ENCODE measurements at places on chromosomes 16 and 17. TPM values are rescaled to one million over a fixed set of nuclear protein-coding genes. Genes with fewer than 3 reads are reported as not detected.

The CCL23 gene
- not detected for total RNA-seq

The CRYBA1 gene
- total RNA-seq = not detected

The METTL22 gene
- 17.0 TPM for total RNA-seq

The ETV4 gene
- 28.6 TPM for total RNA-seq

The ADAD2 gene
- total RNA-seq = not detected

The CDH3 gene
- total RNA-seq = 217 TPM

The NPIPA5 gene
- total RNA-seq = 2.2 TPM

The CLEC3A gene
- not detected for total RNA-seq

The KRT23 gene
- total RNA-seq = not detected

The BFAR gene
- total RNA-seq = 151 TPM

The G6PC1 gene
- total RNA-seq = not detected

The CD300H gene
- total RNA-seq = not detected

The NUBP2 gene
- total RNA-seq = 59.5 TPM

The GRAP gene
- not detected for total RNA-seq

The HCRT gene
- not detected for total RNA-seq

The SLC12A3 gene
- total RNA-seq = not detected

The CDH15 gene
- total RNA-seq = 0.77 TPM

The C17orf67 gene
- 0.69 TPM for total RNA-seq

The ZFHX3 gene
- 6.2 TPM for total RNA-seq

The TSPAN10 gene
- 79.1 TPM for total RNA-seq

The SYNGR3 gene
- total RNA-seq = not detected

The HSPB9 gene
- under 0.01 TPM for total RNA-seq

The PLD6 gene
- 2.1 TPM for total RNA-seq

The TP53TG3C gene
- not detected for total RNA-seq

The CBLN1 gene
- not detected for total RNA-seq

The SLC5A10 gene
- 0.67 TPM for total RNA-seq

The TMIGD1 gene
- total RNA-seq = not detected

The PKMYT1 gene
- 16.5 TPM for total RNA-seq

The KRTAP4-3 gene
- not detected for total RNA-seq

The RHOT2 gene
- 49.1 TPM for total RNA-seq

The OTOP2 gene
- total RNA-seq = not detected

The RNF151 gene
- total RNA-seq = not detected

The TBC1D28 gene
- not detected for total RNA-seq

The SPIRE2 gene
- total RNA-seq = 10.3 TPM

The IFI35 gene
- total RNA-seq = 90.1 TPM

The MT1A gene
- 2.8 TPM for total RNA-seq

The CEP295NL gene
- 3.4 TPM for total RNA-seq

The C1QTNF8 gene
- not detected for total RNA-seq

The WIPI1 gene
- 455 TPM for total RNA-seq

The EIF3C gene
- 31.7 TPM for total RNA-seq

The KCNG4 gene
- 0.15 TPM for total RNA-seq

The TGFB1I1 gene
- total RNA-seq = 60.3 TPM

The PTGES3L gene
- total RNA-seq = 0.34 TPM

The KRT27 gene
- not detected for total RNA-seq

The KRT13 gene
- not detected for total RNA-seq

The CX3CL1 gene
- 1.0 TPM for total RNA-seq

The RAB11FIP4 gene
- total RNA-seq = 23.6 TPM

The DHRS7C gene
- not detected for total RNA-seq

The CAVIN1 gene
- total RNA-seq = 159 TPM

The RNF112 gene
- total RNA-seq = under 0.01 TPM

The KREMEN2 gene
- total RNA-seq = 0.15 TPM

The PLEKHG4 gene
- 8.7 TPM for total RNA-seq

All from melanocyte of skin (primary cell).